ENCODE measurements at places on chromosomes 2 and 18. TPM values are rescaled to one million over a fixed set of nuclear protein-coding genes. Genes with fewer than 3 reads are reported as not detected.

SUPT7L gene
- 12.3 TPM for total RNA-seq

REG1B gene
- not detected for total RNA-seq

HOXD3 gene
- total RNA-seq: not detected

ITGB6 gene
- not detected for total RNA-seq

PRKCE gene
- 38.6 TPM for total RNA-seq

DNA sequence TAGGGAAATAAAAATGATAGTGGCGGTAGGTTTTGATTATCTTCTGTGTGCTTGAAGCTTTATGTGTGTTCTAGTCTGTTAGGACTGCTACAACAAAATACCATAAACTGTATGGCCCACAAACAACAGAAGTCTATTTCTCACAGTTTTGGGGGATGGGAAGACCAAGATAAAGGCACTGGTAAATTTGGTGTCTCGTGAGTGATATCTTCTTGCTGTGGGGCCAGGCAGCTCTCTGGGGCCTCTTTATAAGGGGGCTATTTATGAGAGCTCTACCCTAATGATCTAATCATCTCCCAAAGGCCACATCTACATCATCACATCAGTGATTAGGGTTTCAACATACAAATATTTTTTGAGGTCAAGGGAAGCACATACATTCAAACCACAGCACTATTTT is 86.8 kb upstream of the SPHKAP start:
- DNase-seq: no peak

- no peak for DNase-seq
Measured at GRCh38 chr2:240165661-240166060, 25.2 kb upstream of the OTOS start.

DNA sequence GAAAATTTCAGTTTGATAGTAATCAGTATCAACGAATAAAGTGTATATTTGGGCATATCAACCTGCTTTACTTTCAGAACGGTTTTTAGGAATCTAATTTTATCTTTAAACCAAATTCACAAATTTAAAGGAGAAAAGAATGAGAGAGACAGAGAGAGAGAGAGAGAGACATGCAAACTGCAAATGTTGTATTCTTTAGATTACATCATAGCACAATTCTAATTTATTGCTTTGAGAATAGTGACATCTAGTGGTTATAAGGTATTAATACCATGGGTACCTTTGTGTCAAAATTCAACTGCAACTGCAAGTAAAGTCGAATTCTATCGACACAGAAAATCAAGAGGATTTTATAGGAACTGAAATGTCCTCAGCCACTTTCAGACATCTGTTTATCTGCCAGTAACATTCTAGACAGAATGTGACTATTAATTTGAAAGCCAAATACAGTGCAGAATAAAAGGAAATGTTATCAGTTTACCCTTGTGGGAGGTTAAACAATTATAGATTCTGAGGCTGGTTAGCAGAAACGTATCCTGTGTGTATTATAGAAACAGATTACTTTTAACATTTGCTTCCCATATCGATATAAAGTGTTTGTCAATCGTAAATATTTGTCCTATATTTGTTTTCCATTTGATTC is 529.8 kb upstream of the VRK2 start:
- DNase-seq: no peak

- no peak for DNase-seq
Measured at GRCh38 chr2:19359456-19359855, 1.0 kb upstream of the OSR1 start.

DNA sequence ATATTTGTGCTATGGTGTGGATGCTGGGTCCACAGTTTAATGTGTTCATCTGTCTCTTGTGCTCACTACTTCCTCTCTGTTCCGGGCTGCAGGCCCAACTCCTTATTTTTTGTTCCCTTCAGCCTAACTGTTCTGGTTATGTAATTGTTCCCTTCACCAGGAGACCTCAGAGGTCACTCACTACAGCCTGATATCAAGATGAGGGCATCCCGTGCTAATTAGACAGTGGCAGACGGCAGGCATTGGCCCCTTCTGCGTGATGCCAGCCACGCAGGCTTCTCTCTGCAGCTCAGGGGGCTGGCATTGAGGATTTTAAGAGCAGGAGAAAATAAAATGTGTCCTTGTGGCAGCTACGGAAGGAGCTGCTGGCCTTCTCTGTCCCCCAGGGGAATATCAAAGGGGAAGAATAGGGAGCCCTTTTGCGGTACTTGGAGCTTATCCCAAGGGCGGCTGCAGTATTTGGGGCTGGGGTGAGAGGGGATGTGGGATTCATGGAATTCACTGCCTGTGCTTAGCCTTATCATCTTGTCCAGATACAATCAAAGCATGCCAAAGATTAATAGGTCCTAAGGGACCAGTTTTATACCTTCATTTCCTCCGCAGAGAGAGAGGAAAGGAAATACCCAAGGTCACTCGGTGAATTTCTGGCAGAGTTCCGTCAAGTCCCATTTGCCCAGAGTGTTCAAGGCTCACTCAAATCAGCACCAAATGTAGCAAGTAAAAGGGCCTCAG is 53.3 kb upstream of the TRIB2 start:
- no peak for DNase-seq

- no peak for DNase-seq
Measured at GRCh38 chr2:230319211-230319862, 7.7 kb upstream of the SP140L start.

- DNase-seq: no peak
Measured at GRCh38 chr2:202941771-202942170, 29.7 kb downstream of the CARF start.

DNA sequence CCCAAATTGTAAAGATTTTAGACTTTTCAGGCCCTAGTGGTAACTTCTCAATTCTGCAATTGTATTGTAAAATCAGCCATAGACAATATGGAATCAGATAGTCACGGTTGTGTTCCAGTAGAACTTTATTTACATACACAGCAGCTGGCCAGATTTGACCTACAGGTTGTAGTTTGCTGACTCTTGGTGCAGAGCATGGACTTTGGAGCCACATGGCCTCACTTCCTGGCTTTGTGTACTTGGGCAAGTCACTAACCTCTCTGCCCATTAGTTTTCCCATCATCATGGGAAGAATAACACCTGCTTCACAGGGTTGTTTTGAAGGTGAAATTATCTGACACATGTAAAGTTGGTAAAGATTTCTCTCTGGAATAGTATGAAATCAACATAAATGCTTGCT is 147.6 kb downstream of the TMEM200C start:
- DNase-seq: no peak

DNA sequence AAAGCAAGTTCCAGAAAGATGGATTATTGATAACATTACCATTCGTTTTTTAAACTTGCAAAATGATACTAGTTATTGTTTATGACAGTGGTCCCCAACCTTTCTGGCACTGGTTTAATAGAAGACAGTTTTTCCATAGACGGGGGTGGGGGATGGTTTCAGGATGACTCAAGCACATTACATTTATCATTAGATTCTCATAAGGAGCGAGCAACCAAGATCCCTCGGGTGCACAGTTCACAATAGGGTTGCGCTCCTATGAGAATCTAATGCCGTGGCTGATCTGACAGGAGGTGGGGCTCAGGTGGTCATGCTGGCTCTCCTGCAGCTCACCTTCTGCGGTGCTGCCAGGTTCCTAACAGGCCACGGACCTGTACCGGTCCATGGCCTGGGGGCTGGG is 86.2 kb downstream of the BCL2 start:
- no peak for DNase-seq

DNA sequence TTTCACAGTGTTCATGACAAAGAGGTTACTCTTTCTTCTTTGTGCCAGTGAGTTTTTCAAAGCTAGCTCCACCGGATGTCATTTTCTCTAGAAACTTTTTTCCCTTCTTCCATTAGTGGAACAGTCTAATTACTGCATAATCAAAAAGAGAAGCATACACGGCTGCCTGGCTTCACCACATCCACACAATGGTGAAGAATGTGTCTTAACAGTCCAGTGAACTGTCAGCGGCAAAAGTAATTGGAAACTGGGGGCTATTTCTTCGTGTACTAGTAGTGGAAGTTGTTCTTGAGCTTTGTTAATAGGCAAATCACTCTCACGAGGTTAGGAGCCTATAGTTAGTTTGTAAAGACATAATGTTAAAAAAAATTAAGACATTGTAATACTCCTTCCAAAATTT is 32.9 kb upstream of the PIK3C3 start:
- no peak for DNase-seq
